ENCODE measurements at places on chromosomes 5 and 9. TPM values are rescaled to one million over a fixed set of nuclear protein-coding genes. Genes with fewer than 3 reads are reported as not detected.
A peak's percentile ranks its signal among the peaks of the same experiment; 100 is the strongest.

DNA sequence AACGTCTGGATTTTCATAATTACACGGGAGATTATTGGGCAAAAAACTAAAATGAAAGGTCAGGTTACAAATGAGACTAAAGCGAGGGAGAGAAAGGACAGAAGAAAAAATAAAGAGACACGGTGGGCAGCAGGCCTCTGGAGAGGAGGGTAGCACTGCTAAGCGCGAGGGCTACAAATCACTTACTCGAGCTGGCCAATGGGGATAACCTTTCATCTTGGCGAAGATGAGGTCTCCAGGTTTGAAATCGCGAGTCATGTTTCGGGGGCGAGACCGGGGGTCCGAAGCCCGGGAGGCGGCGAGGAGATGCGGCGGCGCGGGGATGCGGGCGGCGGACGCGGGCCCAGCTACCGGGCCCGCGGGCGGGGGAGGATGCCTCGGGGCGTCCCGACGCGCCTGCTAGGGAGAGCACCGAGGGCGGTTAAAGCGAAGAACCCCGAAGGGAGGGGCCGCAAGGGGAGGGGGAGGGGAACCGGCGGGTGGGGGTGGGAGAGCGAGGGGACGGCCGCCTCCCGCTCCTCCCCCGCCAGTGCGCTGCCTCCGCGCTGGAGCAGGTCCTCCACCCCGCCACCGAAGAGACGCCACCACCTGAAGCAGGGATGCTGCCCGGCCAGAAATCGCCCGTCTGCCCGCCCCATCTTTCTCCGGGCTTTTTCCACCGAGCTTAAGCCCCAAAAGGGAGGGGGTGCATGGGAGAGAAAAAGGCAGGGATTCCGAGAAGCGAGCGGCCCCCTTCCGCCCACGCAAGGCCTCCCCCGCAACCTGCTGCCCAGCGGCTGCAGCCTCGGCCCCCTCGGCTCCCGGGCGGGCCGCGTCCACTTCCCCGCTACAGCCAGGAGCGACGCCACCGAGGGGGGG lies 610 bp downstream of the PSIP1 start:
- no peak for DNase-seq

Gene DMRT2
- polyA plus RNA-seq: 33.7 TPM

- DNase-seq: no peak
Observed at GRCh38 chr9:73773896-73774295, 622.2 kb downstream of the ANXA1 start.

Gene CNTNAP3
- polyA plus RNA-seq: 2.8 TPM

Gene CYLC2
- polyA plus RNA-seq: not detected

DNA sequence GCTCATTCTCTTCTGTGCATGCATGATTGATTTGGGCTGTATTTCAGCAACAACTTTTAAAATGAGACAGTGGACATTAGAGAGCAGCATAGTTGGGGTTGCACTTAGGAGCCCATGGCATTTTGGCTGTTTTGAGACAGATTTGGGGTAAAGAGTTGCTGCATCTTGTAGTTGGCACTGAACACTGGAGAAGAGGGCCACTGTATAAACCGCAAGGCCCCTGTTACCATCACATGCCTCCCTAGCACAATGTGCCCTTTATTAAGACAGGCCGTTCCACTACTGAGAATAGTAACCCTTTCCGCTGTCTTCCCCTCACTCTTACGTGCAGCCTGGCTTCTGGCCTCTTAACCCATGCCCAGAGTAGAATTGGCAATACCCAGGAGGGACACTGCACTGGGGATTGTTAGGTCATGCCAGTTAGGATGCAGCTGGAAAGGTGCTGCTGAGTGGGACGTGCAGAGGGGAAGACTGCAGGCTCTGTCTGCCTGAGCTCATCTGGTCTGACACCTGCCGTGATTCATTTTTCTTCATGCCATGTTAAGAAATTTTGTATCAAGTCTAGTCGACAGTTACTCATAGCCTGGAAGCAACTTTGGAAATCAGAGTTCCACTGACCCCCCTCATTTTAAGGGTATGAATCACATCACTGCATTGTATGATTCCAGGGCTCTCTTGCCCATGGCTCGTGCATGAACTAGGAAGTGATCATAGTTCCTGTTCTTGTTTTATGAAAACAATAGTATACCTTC lies 146.9 kb upstream of the DMRT1 start:
- no peak for DNase-seq

DNA sequence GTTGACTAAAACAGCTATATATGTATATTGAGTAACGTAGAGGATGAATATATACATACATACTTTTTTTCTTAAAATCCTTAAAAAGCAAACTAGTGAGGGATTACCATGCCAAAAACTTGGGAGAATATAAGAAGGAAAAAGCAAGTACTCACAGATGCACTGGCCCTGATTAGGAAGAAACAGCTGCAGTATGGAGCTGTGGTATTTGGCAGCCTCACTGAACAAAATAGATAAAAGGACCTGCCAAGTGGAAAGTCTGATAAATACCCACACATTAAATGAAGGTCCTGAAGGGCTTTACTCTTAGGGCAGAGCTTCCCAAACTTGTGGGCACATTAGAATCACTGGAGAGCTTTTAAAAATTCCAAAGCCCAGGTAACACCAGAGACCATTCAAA lies 80.6 kb downstream of the FEM1C start:
- no peak for DNase-seq

DNA sequence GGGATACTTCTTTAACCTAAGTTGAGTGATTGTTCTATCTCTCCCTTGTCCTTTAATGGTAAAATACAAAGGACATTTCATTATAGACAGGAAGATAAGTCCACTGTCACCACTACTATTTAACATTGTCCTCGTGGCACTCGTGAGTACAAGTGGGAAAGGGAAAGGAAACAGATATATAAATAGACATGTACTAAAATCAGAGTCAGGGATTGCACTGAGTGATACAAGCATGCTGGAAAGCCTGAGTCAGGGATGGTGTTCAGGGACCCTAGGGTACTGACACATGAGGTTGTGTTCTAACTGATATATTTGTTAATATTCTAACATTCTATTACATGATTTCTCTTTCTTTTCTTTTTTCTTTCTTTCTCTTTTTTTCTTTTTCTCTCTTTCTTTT lies 74.8 kb upstream of the FAM170A start:
- DNase-seq: no peak

Gene SLC31A2
- 3.4 TPM for polyA plus RNA-seq

- peak; percentile 68 for DNase-seq
Observed at GRCh38 chr9:114281473-114282103, 41.3 kb upstream of the ORM1 start.

GRCh38 chr9:136324501-136325300 lies 2.6 kb upstream of the GPSM1 start:
- DNase-seq: no peak

Gene EQTN
- polyA plus RNA-seq: not detected

Gene ANKRD20A1
- polyA plus RNA-seq: 0.33 TPM

DNA sequence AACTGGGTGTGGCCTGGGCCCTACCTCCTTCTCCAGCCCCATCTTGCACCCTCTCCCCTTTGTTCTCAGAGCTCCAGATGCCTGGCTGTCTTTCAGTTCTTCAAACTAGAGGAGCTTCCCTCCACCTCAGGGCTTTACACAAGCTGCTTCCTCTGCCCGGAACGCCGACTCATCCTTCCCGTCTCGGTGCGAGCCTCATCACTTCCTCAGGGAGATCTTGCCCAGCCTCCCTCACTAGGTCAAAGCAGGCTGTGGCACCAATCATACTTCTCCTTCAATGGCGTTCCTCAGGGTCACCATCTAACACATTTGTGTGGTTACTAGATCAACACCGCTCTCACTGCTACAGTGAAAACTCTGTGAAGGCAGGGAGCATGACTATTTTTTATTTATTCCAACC lies 56.2 kb upstream of the ZSWIM6 start:
- DNase-seq: no peak

Gene ITK
- 0.10 TPM for polyA plus RNA-seq

DNA sequence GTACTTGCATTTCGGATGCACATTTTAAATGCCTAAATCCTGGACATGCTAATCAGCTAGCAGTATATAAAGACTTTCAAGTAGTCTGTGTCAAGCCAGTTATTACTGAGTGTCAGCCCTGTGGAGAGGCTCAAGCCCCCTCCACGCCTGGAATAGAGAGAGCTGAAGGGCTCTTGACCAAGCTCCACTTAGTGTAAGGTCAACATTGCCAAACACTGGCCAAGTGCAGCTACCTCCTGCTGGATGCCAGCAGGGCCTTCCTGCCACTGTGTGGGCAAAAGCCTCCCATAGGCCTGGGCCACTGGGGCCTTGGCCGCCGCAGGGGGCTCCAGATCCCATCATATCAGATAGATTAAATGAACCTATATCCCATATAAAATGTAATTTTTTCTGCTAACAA lies 239.4 kb upstream of the PANK3 start:
- DNase-seq: no peak

Gene MYMK
- polyA plus RNA-seq: 58.2 TPM

Gene TPPP
- polyA plus RNA-seq: 9.2 TPM

DNA sequence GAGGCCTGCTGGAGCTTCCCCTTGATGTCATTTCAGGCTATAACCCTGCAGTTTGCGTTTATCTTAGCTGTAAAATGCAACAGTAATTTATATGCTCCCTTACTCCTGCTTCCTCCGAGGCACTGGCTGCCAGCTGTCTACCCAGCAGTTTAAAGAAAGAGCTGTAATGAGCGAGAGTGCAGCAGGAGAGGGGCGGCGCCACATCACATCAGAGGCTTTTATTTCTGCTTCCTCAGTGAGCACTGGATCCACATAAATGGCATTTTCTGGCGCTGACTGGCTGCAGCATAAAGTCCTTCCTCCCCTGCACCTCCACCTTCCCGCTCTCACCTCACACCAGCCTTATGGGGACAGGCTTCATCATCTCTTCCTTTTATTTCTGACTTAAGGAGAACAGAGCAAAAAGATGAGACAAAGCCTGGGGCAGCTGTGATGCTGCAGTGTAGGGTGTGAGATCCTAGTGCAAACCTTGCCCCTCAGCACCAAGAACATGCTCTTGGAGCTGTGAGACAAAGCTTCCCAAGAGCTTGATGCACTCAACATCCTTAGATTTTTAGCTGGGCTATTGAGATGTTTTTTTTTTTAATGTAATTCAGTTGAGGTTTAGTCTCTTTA lies 829.6 kb upstream of the ZNF608 start:
- no peak for DNase-seq

DNA sequence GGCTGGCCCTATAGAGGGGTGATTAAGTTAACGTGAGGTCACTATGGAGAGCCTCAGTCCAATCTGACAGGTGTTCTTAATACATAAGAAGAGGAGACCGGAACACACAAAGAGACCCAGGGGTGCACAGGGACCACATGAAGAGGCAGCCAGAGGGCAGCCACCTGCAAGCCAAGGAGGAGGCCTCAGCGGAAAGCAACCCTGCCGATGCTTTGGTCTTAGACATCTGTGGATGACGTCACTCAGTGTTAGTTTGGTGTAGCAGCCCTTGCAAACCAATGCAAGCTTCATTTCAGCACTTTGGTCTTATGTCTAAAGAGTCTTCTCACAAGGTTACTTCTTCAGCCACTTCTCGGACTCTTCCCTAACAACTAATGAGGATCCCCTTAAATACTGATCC lies 47.6 kb upstream of the GRHPR start:
- DNase-seq: no peak

GRCh38 chr5:165630261-165630778 lies 2124.9 kb downstream of the MAT2B start:
- DNase-seq: peak; percentile 61
